Hematopoietic multipotent progenitor cell treated with erythropoietin and hydrocortisone succinate and interleukin-3 and kit ligand, for 4 days (in vitro differentiated cells): ENCODE measurements at places on chromosomes 6 and 20.

GRCh38 chr6:31468311-31468710 is 29.6 kb upstream of the MICB start:
- peak; percentile 50 for DNase-seq

GRCh38 chr6:111844376-111844775 is 28.9 kb downstream of the FYN start:
- peak; percentile 34 for DNase-seq

DNA sequence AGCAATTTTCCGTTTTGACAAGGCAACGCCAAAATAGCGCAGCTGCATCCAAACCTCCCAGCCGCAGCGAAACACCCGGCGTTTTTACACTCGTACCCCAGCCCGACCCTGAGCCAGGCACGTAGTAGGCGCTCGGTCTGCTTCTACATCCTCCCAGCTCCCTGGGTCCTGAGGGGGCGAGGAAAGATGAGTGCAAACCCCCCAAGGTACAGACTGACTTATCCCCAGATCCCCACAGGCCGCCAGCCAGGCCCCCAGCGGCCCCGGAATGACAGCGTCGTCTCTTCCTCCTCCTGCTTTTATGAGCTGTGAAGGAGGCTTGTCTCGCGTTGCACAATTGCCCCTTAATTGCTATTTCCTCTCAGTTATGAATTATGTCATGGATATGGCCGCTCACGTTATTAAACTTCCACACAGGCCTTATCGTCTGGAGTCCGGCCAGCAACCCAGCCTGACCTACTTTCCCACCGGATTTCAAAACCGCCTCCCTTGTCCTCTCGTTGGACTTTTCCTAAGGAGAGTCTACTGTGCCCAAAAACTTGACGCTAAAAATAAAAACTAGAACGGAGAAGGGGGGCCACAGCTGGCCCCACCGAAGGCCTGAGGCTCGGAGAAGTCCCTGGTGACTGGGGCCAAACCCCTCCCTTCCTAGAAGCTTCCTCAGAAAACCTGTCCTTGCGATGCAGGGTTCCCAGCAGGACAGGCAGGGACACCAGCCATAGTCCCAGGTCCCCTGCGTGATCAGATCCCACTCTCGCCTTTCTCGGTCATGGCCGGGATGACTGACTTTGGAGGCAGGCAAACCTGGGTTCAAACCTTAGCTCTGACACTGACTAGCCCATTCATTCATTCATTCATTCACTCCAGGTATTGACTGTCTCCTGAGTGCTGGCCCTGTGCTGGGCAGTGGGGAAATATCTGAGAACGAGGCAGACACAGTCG is 130.9 kb upstream of the PTPN1 start:
- peak; percentile 70 for DNase-seq

- peak; percentile 17 for DNase-seq
Observed at GRCh38 chr6:85449388-85449817, 480 bp upstream of the NT5E start.

- DNase-seq, result no peak
Observed at GRCh38 chr6:155396605-155397004, 59.0 kb downstream of the NOX3 start.

DNA sequence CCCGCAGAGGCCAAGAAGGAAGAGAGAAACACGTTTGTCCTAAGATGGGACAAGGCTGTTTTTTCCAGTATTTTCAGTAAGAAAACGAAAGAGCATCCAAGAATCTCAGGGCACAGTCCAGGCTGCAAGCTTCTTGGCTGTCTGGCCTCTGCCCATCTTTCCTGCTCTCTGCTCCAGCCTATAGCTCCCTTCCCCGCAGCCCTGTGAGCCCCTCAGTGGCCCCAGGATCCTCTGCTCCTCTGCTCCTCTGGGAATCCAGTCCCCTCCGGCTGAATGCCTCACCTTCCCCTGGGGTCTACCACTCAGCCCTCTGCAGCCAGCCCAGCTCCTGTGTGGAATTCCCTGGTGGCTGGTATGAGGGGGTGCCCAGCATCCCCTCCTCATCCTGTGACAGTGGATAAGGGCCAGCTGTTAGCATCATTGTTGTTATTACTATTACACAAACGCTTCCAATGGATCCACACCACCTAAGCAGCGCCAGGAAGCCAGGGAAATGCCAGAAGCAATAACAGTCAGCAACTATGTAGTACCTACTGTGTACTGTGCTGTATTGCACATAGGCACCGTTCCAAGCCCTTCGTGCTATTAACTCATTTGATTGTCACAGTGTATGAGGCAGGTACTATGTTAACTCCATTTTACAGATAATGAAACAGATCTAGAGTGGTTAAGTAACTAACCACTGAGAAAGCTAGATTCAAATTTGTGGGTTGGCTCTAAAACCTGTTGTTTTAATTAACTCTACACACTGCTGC is 60.3 kb upstream of the PTPN1 start:
- DNase-seq, result no peak

- no peak for DNase-seq
Observed at GRCh38 chr20:62792182-62792939, 3.9 kb upstream of the MRGBP start.
